ENCODE measurements at places on chromosomes 4 and X. TPM values are rescaled to one million over a fixed set of nuclear protein-coding genes. Genes with fewer than 3 reads are reported as not detected.

ZCCHC18 gene
- 2.6 TPM for total RNA-seq

CXorf38 gene
- 7.2 TPM for total RNA-seq

TMPRSS11D gene
- total RNA-seq = not detected

TMPRSS11A gene
- total RNA-seq = not detected

DGKK gene
- total RNA-seq = 19.2 TPM

SH3TC1 gene
- 0.29 TPM for total RNA-seq

NALF2 gene
- total RNA-seq = 16.1 TPM

MSANTD1 gene
- total RNA-seq = 0.45 TPM

ZAR1 gene
- 0.78 TPM for total RNA-seq

FRAS1 gene
- total RNA-seq = 109 TPM

CLNK gene
- not detected for total RNA-seq

RASL11B gene
- total RNA-seq = 71.4 TPM

CFAP47 gene
- not detected for total RNA-seq

FGFBP1 gene
- total RNA-seq = 0.38 TPM

LDOC1 gene
- total RNA-seq = 52.7 TPM

STK32B gene
- 2.6 TPM for total RNA-seq

CT45A7 gene
- not detected for total RNA-seq

GPR34 gene
- not detected for total RNA-seq

SMIM10 gene
- 2.3 TPM for total RNA-seq

SLC49A3 gene
- total RNA-seq = 8.8 TPM

NAA15 gene
- total RNA-seq = 119 TPM

EIF2S3 gene
- 259 TPM for total RNA-seq

EOLA1 gene
- total RNA-seq = 7.6 TPM

PCYT1B gene
- total RNA-seq = 30.8 TPM

CLTRN gene
- total RNA-seq = 0.99 TPM

C4orf51 gene
- not detected for total RNA-seq

PRIMPOL gene
- 5.0 TPM for total RNA-seq

PRRG3 gene
- 5.4 TPM for total RNA-seq

SPINK2 gene
- 1.4 TPM for total RNA-seq

UGT2B11 gene
- total RNA-seq = not detected

BTC gene
- 0.11 TPM for total RNA-seq

ZFX gene
- total RNA-seq = 24.3 TPM

UVSSA gene
- total RNA-seq = 19.0 TPM

F8A2 gene
- not detected for total RNA-seq

RASSF6 gene
- total RNA-seq = 0.28 TPM

SATL1 gene
- 0.17 TPM for total RNA-seq

MANBA gene
- total RNA-seq = 27.8 TPM

ENPP6 gene
- total RNA-seq = 0.23 TPM

LDB2 gene
- 57.0 TPM for total RNA-seq

TSPAN7 gene
- 32.1 TPM for total RNA-seq

CTAG1A gene
- total RNA-seq = not detected

PDE5A gene
- total RNA-seq = 29.5 TPM

MAGEC3 gene
- not detected for total RNA-seq

KLHL13 gene
- 10.0 TPM for total RNA-seq

HHIP gene
- 0.84 TPM for total RNA-seq

UGT2B17 gene
- total RNA-seq = not detected
